ENCODE measurements at places on chromosomes 6 and 20. TPM values are rescaled to one million over a fixed set of nuclear protein-coding genes. Genes with fewer than 3 reads are reported as not detected.
A peak's percentile ranks its signal among the peaks of the same experiment; 100 is the strongest.

DNA sequence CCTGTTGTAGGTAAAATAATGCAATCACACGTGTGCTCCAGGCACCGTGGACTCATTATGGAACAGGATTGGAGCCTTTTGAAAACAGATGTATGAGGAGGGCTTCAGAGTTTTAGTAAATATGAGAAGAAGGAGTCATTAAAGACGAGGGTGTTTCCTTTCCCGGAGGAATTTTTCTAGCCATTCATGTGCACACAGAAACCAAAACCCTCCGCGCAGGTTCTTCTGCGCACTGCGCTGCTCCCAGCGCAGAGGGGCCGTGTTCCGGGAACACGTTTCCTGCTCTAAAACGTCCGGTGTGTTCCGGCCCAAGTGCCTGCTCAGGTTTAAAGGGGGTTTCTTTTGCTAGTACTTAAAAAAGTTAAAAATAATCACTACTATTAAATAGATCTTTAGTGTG, 11.6 kb downstream of the GPR31 start:
- DNase-seq: no peak

DNA sequence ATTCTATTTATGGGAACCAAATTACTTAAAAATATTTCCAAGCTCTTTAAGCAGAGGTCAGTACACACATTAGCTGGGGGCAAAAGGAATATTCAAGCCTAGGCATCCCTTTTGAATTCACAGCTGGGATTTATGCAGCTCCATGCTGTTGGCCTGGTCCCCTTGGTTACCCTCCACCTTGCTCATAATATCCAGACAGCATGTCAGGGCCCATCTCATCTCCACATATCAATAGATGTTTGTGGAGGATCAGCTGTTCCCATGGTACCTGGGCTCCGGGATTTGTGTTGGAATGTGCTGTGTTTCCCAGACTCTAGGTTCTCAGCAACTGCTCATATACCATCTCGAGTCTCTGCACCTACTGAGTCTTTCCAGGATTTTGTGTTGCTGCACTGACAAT, 534.8 kb downstream of the BMP2 start:
- DNase-seq: no peak

- DNase-seq: no peak
These were observed 143.3 kb upstream of the MAP3K7 start for GRCh38 chr6:90730151-90730673.

DNA sequence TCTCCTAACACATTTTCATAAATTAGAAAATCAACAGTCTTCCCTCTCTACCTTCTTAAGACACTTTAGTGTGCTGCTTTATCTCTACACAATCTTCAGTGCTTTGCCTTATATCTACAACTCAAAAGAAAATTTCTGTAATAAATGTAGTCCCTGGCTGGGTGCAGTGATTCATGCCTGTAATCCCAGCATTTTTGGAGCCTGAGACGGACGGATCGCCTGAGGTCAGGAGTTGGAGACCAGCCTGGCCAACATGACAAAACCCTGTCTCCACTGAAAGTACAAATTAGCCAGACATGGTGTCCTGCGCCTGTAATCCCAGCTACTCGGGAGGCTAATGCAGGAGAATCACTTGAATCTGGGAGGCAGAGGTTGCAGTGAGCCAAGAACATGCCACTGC, 9.7 kb upstream of the EDN1 start:
- no peak for DNase-seq

GRCh38 chr20:20102716-20103258, 50.5 kb downstream of the CFAP61 start:
- no peak for DNase-seq

- no peak for DNase-seq
These were observed 11.3 kb downstream of the RAMACL start for GRCh38 chr6:166575205-166575604.

GRCh38 chr6:152566103-152566875, 70.9 kb downstream of the SYNE1 start:
- DNase-seq: no peak

DNA sequence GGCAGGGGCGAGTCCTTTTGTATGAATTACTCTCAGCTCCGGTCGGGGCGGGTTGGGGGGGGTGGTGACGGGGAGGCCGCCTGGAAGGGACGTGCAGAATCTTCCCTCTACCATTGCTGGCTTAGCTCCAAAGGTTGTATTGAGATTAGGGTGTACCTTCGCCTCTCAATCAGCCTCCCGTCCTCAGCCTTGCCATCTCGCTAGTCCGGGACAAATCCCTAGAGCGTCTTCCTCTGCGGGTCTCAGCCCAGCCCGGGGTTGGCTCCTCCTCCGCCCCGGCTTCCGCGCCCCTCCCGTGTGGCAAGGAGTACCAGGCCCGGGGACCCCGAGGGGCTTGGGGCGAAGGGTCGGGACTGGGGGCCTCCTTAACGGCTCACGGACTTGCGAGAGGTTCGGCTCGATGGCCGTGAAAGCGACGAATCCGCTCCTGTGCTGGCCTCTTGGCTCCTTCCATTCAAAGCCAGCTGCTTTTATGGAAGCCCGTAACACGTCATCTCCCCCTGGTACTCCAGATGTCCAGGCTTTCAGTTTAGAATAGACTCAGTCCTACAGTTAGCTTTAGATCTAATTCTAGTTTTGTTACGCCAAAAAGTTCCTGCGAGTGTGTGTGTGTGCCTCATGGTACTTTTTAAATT, 636 bp upstream of the EEF1A1 start:
- no peak for DNase-seq

- no peak for DNase-seq
These were observed 319.1 kb downstream of the ARHGAP18 start for GRCh38 chr6:129390900-129391299.

DNA sequence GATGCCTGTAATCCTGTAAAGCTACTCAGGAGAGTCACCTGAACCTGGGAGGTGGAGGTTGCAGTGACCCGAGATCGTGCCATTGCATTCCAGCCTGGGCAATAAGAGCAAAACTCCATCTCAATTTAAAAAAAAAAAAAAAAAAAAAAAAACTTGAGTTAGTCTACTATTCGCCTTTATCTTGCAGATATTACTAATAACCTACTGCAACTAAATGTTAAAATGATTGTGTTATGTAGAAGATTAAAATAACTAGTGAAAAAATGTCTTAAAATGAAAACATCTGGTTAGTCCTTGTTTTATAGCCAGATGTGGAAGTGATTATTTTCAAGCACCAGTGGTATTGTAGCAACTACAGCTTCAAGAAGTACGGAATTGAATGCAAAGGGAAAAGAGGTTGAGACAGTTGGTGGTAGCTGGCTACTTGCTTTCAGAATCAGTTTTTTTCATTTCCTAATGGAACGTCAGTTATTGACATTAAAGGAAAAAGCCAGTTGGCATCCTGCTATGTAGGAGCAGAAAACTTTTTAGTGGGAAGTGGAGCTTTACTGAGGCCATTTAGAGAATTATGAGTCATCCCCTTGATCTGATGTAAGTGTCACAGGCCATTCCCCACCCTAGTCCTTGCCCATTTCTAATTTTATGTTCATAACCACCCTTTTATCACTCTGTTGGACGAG, 43.8 kb upstream of the DYNLRB1 start:
- no peak for DNase-seq

- no peak for DNase-seq
These were observed 93.7 kb downstream of the ZFAND3 start for GRCh38 chr6:37913210-37913609.

DNA sequence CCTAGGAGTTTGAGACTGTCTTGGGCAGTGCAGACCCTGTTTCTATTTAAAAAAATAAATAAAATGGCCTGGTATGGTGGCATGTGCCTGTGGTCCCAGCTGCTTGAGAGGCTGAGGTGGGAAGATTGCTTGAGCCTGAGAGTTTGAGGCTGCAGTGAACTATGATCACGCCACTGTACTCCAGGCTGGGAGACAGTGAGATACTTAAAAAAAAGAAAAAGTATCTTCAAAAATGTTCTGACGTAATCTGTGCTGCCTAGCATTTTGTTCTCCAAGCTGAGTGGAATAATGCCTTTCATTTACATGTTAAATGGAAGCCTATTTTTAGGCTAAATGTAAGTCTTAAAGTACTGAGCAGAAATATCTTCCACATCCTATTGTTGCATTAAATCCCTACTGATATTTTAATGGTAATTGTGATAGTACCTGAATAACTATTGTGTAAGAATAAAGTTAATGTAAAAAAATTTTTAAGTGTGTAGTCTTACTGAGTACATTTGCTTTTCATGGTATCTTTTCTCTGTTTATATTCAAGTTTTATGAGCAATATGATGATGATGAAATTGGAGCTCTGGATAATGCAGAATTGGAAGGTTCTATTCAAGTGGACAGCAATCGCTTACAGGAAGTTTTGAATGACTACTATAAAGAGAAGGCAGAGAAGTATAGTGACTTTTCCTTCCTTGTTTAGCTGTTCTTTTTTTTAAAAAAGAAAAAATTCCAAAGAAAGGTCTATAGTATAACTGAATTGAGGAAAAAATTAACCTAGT, 4.2 kb upstream of the ZC2HC1B start:
- no peak for DNase-seq

GRCh38 chr20:25197183-25197869, 1.8 kb downstream of the ENTPD6 start:
- no peak for DNase-seq

- no peak for DNase-seq
These were observed 57.6 kb downstream of the FAM50B start for GRCh38 chr6:3906846-3907151.

- DNase-seq: peak; percentile 79
These were observed 23.0 kb downstream of the ZBP1 start for GRCh38 chr20:57596998-57597939.

- no peak for DNase-seq
These were observed 65.8 kb downstream of the BTBD9 start for GRCh38 chr6:38573801-38574395.

GRCh38 chr6:108726726-108727339, 121.4 kb upstream of the ARMC2 start:
- no peak for DNase-seq

GRCh38 chr6:34390531-34391472, 1.7 kb downstream of the NUDT3 start:
- DNase-seq: no peak

GRCh38 chr20:53071833-53072232, 99.7 kb downstream of the TSHZ2 start:
- no peak for DNase-seq

- DNase-seq: no peak
These were observed 782.4 kb upstream of the EYS start for GRCh38 chr6:66489269-66489987.

GRCh38 chr6:71733970-71734899, 152.1 kb upstream of the RIMS1 start:
- DNase-seq: no peak

DNA sequence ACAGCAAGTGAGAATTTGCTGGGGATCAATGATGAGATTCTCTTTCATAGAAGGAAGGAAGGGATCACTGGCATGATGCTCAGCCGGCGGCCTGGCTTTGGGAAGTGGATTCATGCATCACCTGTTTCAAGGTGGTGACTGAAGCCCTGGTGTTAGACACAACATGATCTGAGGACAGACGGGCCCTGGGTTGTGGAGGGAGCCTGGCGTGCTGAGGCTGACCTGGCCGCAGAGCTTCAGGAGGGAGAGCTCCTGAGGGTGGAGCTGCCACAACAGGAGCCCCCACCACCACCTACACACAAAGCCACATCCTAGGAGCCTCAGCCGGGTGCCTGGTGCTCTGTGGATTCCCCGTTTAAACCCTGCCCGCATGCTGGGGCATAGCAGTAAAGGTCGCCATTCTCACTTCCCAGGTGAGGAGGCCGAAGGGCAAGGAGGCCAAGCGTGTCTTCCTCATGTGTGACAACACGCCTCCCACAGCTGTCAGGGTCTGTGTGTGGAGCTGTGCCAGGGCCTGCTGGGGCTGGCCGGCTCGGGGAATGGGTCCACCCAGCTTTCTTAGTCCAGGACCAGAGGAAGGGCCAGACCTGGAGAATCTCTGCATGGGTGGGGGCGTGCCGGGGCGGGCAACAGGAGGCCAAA, 107.0 kb downstream of the ERMARD start:
- DNase-seq: no peak

DNA sequence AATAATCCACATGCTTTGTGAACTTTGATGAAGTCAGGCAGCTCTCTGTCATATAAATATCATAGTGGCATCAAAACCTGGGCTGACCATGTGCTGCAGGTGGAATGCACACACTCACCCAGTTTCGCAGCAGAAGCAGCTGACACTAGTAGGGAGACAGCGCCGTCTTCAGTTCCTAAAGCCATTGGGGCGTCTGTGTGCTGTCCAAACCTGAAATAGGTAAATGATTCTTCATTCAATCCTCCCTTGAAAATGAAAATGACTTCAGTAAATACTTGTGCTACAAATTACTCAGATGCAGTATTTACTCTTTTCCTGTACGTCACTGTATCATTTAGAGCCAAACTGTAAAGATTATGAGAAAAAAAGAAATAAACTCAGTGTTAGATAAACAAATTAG, 127.5 kb downstream of the EYA4 start:
- no peak for DNase-seq

- no peak for DNase-seq
These were observed 16.8 kb upstream of the ADTRP start for GRCh38 chr6:11795403-11795802.

CFB gene
- 2,016 TPM for total RNA-seq

MCCD1 gene
- total RNA-seq: not detected

CGA gene
- total RNA-seq: not detected

PRDM13 gene
- total RNA-seq: not detected

CLVS2 gene
- 0.25 TPM for total RNA-seq

TOX2 gene
- 1.0 TPM for total RNA-seq

SIGLEC1 gene
- 7.5 TPM for total RNA-seq

NRN1 gene
- 1.6 TPM for total RNA-seq

BACH2 gene
- 1.9 TPM for total RNA-seq

TRAM2 gene
- 17.5 TPM for total RNA-seq

EXOC2 gene
- total RNA-seq: 11.0 TPM

Measured in liver (tissue), 10 donors.